ENCODE measurements at places on chromosomes 12 and 14.

DNA sequence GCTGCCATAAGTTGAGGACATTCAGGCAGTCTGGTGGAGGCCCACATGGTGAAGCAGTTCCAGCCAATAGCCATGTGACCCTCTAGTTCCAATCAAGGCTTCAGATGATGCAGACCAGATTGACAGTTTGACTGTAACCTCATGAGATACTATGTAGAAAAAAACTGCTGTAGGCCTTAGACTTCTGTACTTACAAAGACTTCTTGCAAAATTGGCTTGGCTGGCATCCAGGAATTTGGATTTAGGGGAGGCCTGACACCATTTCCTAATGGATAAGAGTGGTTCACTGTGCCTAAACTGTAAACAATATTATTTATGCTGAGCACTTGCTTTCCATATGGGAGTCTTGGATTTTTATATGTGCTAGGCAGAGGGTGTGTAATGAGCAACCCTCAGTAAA is 76.4 kb downstream of the RGS6 start:
- no peak for DNase-seq

DNA sequence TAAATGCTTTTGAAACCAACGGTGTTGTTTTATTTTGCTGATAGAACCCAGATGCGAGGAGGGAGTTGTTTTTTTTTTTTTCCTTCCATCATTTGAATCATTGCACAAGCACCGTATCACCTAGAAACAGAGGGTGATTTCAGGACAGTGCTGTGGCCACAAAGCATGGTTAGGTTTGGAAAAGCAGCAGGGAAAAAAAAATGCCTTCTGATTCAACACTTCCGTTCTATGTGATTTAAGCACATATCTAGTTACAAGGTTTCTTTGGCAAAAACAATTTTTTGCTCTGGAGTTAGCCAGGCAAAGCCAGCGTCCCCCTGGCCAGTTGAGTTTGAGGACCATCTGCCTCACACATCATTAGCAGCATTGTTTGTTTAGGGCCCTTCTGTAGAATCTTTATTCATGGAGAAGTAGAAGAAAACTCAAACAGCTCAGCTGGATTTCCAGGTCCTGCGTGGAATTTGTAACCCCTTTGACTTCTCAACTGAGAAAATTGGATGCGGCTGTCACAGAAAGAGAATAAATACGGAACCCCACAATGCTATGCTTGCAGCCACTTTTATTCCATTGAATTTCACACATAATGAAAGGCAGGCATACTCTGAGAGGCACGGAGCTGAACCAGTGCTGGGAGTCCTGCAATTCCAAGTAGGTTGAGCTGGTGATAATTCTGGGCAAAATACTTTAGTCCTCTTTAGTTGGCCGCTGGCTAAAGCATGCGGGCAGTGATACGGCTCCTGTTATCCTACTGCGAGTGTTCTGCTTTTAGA is 17.0 kb upstream of the WNT5B start:
- DNase-seq, result no peak

DNA sequence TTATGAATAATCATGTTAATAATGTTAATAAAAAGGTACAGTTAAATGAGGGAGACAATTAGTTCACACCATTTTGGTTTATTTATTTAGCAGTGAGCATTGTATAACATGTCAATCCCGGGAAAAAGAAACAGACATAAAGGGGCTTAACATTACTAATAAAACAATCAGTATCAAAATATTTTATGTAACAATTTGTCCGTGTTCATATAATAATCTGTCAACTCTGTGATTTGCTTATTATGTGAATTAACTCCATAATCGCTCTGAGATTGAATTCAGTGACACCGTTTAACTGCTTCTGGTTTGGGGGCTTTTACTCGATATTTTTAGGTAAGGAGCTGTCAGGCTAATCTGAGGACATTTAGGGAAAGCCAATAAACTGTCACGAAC is 95.8 kb upstream of the HMGA2 start:
- DNase-seq, result no peak

DNA sequence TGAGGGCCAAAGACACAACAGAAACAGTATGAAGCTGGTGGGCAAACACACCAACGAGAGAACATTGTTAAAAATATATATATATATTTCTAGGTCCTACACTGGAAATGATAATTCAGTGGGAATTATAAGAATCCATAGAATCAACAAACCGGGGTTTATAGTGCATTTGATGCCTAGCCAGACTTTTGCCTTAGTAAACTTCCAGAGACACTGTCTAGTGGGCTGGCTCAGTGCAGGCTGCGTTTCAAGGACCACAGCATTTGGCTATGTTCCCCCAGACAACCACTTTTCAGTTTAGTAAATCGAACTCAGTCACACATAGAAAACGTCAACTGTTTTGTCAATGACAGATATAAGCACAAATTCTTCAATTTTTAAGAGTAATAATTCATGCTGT is 41.9 kb downstream of the SLC38A4 start:
- DNase-seq, result no peak

DNA sequence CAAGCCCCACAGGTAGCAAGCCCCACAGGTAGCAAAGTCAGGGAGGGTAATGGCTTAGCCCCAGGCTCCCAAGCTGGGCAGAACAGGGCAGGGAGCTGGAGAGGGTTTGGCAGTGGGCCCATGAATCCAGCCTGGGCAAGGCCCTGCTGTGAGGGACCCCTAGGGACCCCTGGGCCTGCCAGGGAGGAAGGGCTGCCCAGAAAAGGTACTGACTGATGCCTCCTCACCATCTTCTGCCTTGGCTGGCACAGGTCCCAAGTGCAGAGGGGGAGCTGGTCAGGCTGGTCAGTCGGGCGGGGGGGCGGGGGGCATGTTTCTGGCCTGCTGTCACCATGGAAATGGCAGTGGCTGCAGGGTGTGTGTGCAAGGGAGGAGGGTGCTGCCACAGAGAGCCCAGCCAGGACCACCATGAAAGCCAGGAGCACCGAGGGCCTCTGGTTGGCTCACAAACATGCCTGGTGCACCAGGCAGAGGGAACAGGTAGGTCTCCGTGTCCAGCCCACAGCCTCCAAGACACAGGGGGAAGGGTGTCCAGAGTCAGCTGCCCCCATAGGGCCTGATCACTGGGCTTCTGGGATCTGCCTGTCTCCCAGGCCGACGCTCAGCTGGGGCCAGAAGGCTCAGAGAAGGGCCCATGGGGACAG is 1.5 kb upstream of the CRIP2 start:
- no peak for DNase-seq

GRCh38 chr12:42141981-42142606 is 2.6 kb downstream of the GXYLT1 start:
- no peak for DNase-seq

- no peak for DNase-seq
Observed at GRCh38 chr14:101830271-101830670, 68.8 kb downstream of the PPP2R5C start.

GRCh38 chr14:55707365-55707804 is 127.4 kb downstream of the KTN1 start:
- DNase-seq, result no peak

- no peak for DNase-seq
Observed at GRCh38 chr12:118685983-118686607, 295.2 kb upstream of the SRRM4 start.

GRCh38 chr12:30136696-30137095 is 353.0 kb upstream of the TMTC1 start:
- no peak for DNase-seq

DNA sequence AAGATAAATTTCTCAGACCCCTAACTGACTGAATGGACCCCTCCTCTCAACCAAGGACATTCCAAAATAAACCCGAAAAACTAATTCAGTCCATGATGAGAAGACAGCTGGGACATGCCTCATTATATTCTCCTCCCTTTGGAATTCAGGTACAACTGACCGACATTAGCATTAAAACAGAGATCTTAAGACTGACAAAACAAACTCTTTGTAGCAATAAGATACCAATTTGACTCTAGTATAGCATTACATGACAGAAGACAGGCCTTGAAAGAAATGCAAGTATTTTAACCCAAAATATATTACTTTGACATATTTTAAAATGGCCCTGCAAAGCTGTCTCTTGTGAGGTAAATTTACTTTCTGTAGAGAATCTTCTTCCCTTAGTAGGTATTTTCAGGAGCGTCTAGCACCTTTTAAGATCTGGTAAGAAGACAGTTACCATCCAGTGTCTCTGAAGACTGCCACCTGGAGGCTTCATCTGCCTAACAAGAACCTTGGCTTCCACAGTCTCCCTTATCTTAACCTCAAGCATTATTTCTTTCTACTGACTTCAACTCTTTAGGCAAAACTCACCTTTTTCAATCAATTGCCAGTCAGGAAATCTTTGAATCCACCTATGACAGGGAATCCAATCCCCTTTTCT is 957.5 kb downstream of the SLC6A15 start:
- no peak for DNase-seq

DNA sequence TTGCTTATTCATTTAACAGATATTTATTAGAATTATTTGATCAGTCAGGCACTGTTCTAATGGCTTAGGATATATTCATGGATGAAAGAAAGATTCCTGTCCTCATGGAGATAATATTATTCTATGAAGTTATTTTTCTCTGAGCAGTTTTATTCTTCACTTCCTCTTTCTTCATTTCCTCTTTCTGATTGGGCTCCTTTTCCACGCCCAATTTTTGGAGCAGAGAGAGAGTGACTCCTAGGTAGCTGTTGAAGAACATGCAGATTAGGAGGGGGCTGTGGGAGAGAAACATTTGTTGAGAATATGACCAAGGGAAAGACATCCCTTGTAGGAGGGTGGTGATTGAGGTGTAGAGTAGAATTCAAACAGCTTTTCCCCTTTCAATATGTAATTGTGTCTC is 6.0 kb upstream of the YARS2 start:
- DNase-seq, result no peak

- no peak for DNase-seq
Observed at GRCh38 chr12:124402248-124403066, 107.6 kb downstream of the RFLNA start.

GRCh38 chr12:98439981-98440581 is 75.3 kb upstream of the TMPO start:
- peak; percentile 35 for DNase-seq

DNA sequence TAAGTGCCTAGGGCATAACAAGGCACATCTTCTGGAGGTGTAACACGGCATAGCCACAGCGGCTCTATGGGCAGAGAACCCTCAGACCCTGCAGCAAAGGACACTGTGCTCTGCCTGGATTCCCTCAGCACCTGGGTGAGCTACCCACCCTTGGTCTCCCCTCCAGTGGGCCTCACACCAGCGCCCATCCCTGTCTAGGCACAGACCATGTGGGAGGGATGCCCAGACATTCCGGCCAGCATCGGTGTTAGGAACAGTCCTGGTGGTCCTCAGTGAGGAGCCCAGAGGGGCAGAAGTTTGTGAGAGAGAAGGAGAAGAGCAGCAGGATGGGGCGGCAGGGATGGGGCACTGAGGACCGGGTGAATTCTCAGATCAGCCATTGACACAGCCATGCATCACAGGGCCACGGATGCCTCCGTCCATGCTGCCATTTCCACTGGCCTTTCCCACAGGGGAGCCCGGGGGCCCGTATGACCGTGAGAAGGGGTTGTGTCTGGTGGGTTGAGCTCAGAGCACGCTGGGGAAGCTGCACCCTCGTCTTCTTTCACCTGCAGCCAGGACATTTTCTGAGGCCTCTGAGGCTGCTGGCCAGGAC is 282.7 kb upstream of the SFSWAP start:
- no peak for DNase-seq

GRCh38 chr14:34562776-34563150 is 23.3 kb upstream of the EAPP start:
- no peak for DNase-seq

Data from keratinocyte (primary cell).